Subcutaneous preadipocyte (primary cell): ENCODE measurements at places on chromosomes 11 and 22. TPM values are rescaled to one million over a fixed set of nuclear protein-coding genes. Genes with fewer than 3 reads are reported as not detected.

OOSP1 gene
- total RNA-seq = not detected in 2 replicates

P2RY2 gene
- 0.39 TPM in 1 of 2 replicates, not detected in the other for total RNA-seq

SCUBE1 gene
- total RNA-seq = not detected in 2 replicates

SCGB1A1 gene
- not detected in 2 replicates for total RNA-seq

PTPMT1 gene
- 42.4 and 50.3 TPM in 2 replicates for total RNA-seq

PRODH gene
- 0.20 and 0.37 TPM in 2 replicates for total RNA-seq

SYT7 gene
- total RNA-seq = 7.4 and 11.0 TPM in 2 replicates

MIOX gene
- total RNA-seq = 0.20 TPM in 1 of 2 replicates, not detected in the other

SLC22A6 gene
- total RNA-seq = not detected in 2 replicates

OSM gene
- not detected in 2 replicates for total RNA-seq

C1QTNF4 gene
- under 0.01 and 0.20 TPM in 2 replicates for total RNA-seq

CUL5 gene
- 29.0 and 34.4 TPM in 2 replicates for total RNA-seq

CALCB gene
- total RNA-seq = not detected in 2 replicates

GAL3ST1 gene
- total RNA-seq = not detected in 2 replicates

CARNS1 gene
- under 0.01 TPM in 2 replicates for total RNA-seq

MYOD1 gene
- total RNA-seq = not detected in 2 replicates

FOXRED1 gene
- 12.1 and 20.7 TPM in 2 replicates for total RNA-seq

UBASH3B gene
- total RNA-seq = 8.1 and 22.5 TPM in 2 replicates

FGF19 gene
- not detected in 2 replicates for total RNA-seq

CSRP3 gene
- total RNA-seq = not detected in 2 replicates

BARX2 gene
- total RNA-seq = not detected in 2 replicates

KDM4E gene
- not detected in 2 replicates for total RNA-seq

MS4A7 gene
- not detected in 2 replicates for total RNA-seq

HORMAD2 gene
- not detected in 2 replicates for total RNA-seq

FAM227A gene
- 1.4 and 2.2 TPM in 2 replicates for total RNA-seq

FBLN1 gene
- 115 and 199 TPM in 2 replicates for total RNA-seq

OR4A16 gene
- not detected in 2 replicates for total RNA-seq

CLDN25 gene
- not detected in 2 replicates for total RNA-seq

APOA5 gene
- total RNA-seq = not detected in 2 replicates

SLC35E4 gene
- 25.0 and 103 TPM in 2 replicates for total RNA-seq

TRIM3 gene
- total RNA-seq = 16.9 and 26.0 TPM in 2 replicates

CBLIF gene
- not detected in 2 replicates for total RNA-seq

CLCF1 gene
- total RNA-seq = 3.3 and 4.4 TPM in 2 replicates

CABP4 gene
- not detected in 2 replicates for total RNA-seq

ANO1 gene
- total RNA-seq = not detected in 2 replicates

CCDC179 gene
- total RNA-seq = not detected in 2 replicates

TP53I11 gene
- 5.5 and 13.2 TPM in 2 replicates for total RNA-seq

TRPM5 gene
- not detected in 2 replicates for total RNA-seq

NRXN2 gene
- 9.2 and 17.2 TPM in 2 replicates for total RNA-seq

BDNF gene
- under 0.01 and 0.39 TPM in 2 replicates for total RNA-seq

PRDM11 gene
- total RNA-seq = 2.5 and 3.7 TPM in 2 replicates

TENM4 gene
- total RNA-seq = 5.9 and 8.6 TPM in 2 replicates

IL18 gene
- total RNA-seq = not detected in 2 replicates

GGTLC2 gene
- total RNA-seq = not detected in 2 replicates

PLAAT2 gene
- not detected in 2 replicates for total RNA-seq

RFPL2 gene
- total RNA-seq = not detected in 2 replicates

MFNG gene
- total RNA-seq = 0.59 TPM in 1 of 2 replicates, not detected in the other

KCTD14 gene
- total RNA-seq = 1.5 and 1.8 TPM in 2 replicates

CARD10 gene
- total RNA-seq = 17.3 and 32.1 TPM in 2 replicates

ADSL gene
- total RNA-seq = 143 and 162 TPM in 2 replicates
